Substantia nigra (tissue), 51 donors: ENCODE measurements at places on chromosomes 7 and 10.

GRCh38 chr7:6636741-6637543 is at the start of gene ZNF316:
TSS of gene ZNF316 (plus strand) at chr7:6637318. CDS start at chr7:6642410, 5,092 bp downstream.
- peak; percentile 68 for DNase-seq

- DNase-seq, result no peak
Measured at GRCh38 chr10:126565441-126565840, 105.1 kb downstream of the C10orf90 start.

DNA sequence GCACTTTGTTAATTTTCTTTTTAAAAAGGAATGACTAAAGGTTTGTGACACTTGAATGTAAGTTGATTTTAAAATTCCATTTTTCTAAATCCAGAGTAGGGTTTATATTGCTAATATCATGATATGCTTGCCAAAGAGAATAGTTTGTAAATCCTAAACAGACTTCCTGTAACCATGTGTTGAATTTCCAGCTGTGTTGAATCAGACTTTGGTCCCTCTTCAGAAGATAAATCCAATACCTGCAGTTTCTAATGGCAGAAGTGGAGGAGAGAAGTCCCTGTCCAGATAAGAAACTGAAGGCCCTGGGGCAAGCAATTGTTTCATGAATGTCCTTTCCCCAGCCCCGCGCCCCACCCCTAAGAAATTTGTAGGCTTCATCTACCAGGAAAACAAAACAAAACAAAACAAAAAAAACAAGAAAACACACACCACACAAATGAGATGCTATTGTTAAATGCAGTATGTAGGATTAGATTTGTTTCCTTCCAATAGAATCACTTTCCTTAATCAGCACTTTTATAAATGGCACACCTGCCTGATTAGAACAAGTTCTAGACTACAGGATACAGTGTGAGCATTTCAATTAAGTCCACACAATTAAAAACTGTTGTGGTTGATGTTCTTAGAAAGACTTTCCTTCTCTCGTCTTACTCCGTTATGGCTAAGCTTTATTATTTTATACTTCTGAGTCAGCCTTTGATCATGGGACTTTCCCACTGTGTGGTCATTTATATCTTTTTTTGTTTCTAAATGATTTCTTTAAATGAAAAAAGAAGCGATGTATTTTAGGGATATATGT is 122.8 kb downstream of the KAT6B start:
- no peak for DNase-seq

DNA sequence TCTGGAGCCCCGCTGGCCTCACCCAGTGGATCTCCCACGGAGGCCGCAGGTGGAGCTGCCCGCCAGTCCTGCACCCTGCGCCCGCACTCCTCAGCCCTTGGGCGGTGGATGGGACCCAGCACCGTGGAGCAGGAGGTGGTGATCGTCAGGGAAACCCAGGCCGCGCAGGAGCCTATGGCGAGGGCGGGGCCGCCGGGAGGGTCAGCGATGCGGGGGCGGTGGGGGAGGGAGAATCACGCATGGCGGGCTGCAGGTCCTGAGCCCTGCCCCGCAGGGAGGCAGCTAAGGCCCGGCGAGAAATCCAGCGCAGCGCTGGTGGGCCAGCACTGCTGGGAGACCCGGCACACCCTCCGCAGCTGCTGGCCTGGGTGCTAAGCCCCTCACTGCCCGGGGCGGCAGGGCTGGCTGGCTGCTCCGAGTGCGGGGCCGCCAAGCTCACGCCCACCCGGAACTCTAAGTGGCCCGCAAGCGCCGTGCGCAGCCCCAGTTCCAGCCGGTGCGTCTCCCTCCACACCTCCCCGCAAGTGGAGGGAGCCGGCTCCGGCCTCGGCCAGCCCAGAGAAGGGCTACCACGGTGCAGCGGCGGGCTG is 524.8 kb upstream of the TPK1 start:
- DNase-seq, result no peak

DNA sequence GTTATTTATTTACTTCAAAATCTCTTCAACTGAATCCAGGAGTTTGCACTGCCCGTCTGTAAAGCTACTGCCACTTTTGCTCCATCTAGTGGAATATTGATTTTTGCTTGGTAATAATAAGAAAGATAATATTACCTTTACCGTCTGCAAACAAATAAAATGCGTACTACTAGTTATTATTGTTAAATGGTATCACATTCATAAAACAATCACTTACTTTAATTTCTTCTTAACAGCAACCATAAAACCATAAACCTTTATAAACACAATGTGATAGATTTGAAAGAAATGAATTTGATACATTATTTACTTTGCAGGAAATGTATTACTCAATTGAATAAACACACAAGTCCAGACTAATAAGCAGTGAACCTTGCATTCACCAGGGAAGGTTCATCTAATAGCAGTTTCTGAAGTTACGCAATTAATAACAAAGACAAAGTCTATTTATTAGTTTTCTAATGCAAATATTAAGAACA is 6.4 kb downstream of the AGMO start:
- no peak for DNase-seq

DNA sequence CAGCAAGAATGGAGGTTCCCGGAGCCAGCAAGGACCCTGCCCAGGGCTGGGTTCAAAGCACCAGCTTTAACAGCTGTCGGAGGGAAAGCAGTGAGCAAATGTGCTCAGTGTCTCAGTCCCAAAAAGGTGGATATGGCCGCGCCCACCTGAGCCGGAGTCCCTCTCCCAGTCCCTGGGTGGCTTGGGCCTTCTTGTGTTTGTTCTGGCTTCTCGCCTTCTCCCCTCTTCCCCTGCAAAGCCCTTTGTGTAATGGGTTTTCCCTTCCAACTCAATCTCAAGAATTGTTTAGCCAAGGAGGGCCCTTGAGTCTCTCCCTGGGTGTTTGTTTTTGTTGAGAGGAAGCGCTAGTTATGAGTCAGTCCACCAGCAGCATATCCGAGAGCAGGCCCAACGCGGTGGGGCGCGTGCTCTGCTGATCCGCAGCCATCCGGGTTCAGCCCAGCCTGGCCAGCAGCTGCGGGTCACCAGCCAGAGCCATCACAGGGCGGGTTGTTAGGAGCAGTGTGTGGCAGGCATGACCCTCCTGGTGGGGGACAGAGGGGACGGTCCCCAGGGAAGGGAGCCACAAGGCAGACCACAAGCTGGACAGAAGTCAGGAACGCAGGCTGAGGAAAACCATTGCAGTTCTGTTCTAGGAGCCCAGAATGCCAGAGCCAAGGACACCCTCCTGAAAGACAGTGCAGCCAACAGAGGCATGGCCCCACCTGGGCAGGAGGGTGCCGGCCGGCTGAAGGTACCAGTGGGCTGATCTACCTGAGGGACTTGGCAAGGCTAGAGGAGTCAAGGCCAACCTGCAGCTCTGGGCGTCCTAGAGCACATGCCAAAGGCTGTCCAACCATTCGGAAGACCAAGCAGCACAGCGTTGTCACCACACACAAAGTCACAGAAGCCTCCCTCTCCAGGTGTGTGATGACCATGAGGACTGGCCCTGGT is 21.3 kb downstream of the CALML3 start:
- DNase-seq, result no peak

- DNase-seq, result no peak
Measured at GRCh38 chr7:155670521-155670920, 26.1 kb downstream of the RBM33 start.

- no peak for DNase-seq
Measured at GRCh38 chr7:77837966-77838365, 39.4 kb downstream of the PHTF2 start.

GRCh38 chr10:117736655-117737054 is 194.1 kb downstream of the EMX2 start:
- no peak for DNase-seq

DNA sequence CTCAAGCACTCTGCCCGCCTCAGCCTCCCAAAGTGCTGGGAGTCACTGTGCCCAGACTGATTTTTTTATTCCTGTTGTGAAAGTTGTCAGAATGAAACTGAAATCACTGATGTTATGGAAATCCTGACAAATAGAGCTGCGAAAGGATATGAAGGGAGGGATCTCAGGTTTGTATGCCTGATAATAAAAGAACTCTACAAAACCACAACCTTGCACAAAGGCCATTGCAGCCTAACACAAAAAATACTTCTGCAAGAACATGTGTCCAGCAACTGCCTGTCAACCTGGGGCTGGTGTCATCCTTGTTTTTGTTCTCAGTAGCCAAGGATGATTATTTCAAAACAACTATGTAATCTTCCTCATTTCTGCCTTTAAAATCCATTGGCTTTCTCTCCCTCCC is 126.1 kb downstream of the NEBL start:
- no peak for DNase-seq

- DNase-seq, result no peak
Measured at GRCh38 chr10:19922236-19922963, 106.2 kb downstream of the PLXDC2 start.

DNA sequence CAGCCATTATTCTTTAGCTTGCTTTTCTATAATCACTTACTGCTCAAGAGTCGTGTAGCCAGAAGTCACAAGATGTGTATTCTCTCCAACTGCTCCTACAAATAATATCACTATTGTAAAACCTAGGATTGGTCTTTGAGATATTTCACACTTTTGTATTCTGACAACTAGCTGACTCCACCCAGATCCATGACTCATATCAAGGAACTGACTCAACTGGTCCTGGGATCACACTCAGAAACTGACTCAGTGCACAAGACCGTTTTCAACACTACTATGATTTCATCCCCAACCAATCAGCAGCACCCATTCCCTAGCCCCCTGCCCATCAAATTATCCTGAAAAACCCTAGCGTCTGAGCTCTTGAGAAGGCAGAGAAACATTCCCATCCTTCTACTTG is 56.5 kb upstream of the ORC5 start:
- no peak for DNase-seq

DNA sequence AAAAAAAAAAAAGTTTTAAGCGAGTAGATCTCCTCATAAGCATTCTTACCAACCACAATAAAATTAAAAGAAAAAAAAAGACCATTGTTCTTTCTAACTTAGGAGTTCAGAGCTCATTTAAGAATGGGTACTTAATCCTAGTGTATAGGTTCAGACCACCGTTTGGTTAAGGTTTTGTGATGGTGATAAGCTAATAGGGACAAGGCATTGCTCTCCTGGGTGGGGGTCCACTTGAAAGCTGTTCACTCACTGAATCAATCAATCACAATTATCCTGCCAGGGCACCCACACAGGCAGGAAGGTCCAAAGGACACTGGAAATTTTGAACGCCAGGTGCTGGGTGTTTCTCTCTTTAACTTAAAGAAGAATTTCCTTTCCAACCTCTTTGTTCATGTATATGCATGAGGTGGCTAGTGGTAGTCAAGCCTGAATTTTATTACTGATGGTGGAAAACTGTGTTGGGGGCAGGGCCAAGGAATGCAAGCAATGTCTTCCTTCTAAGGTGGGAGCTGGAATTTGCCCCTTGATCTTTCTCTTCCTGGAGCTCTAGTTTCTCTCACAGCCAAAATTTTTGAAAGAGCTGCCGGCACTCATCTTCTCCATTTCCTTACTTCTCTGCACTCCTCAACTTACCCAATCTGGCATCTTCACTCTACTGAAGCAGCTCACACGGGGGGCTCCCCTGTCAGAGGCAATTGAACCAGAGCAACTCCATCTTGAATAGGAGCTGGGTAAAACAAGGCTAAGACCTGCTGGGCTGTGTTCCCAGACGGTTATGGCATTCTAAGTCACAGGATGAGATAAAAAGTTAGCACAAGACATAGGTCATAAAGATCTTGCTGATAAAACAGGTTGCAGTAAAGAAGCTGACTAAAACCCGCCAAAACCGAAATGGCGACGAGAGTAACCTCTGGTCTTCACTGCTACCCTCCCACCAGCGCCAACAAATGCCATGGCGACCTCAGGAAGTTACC is 7.5 kb upstream of the FAM131B start:
- no peak for DNase-seq

DNA sequence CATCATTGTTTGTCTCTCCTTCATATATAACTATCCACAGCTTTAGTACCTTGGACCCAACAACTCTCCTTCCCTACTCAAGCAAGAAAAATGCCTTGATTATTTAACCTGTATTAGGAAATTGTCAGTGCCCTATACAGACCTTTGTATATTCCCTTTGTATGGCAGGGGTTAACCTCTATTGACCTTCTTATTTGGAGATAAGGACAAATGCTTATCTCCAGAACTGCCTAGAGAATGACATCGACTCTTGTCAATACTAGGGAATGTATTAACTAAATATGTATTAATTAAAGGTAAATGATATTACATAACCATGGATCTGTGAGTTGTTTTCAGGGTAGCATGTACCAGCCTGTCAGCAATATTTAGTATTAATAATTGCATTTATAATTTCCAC is 10.4 kb upstream of the AKR1D1 start:
- no peak for DNase-seq

GRCh38 chr7:120407010-120407409 is 134.0 kb downstream of the KCND2 start:
- no peak for DNase-seq

- no peak for DNase-seq
Measured at GRCh38 chr7:25216837-25217236, 11.4 kb downstream of the NPVF start.

DNA sequence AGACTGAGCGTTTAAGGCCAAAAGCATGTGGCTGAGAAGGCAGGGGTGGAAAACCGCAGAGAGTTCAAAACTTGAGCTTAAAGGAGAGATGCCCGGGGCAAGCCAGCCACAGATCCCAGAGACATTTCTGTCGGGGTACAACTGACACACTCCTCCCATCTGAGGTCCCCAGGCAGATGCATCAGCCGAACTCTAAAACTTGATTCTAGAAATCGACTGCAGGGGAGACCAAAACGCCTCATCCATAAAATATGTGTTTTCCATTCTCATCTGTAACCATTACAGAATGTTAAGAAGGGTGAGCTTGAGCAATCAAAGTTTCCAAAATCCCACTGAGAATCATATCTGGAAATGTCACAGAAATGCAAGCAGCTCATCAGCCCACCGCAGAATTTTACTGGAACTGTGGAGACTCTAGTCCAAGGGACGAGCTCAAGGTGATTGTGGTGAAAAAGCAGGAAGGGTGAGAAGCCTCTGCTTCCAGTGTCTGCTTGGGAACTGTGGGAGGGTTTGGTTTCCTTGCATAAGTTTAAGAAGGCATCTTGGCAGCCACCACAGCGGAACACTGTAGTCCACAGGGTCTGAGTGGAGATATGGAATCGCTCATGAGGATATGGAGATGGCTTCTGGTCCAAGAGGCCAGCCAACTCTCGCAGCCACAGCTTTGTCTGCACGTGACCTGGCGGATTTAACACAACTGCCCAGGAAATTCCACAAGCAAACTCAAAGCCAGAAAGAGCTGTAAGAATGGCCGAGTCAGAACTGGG is 249.2 kb downstream of the SFMBT2 start:
- no peak for DNase-seq

- DNase-seq, result no peak
Measured at GRCh38 chr10:65847436-65848230, 1078.2 kb upstream of the LRRTM3 start.

DNA sequence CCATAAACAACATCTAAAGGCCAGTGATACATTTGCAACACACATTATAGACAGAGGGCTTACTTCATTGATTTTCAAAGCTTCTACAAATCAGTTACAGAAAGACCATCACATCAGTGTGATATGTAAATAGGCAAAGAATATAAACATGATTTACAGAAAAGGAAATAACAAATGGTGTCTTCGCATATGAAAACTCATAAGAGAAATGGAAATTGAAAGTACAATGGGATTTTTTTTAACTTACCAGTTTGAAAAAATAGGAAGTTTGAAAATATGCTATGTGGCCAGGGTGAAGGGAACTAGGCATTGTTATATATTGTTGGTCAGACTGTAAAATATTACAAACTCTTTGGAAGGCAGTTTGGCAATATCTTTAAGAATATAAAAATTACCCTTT is 27.3 kb downstream of the SEC23IP start:
- DNase-seq, result no peak

GRCh38 chr7:18655506-18655905 is 160.0 kb downstream of the HDAC9 start:
- DNase-seq, result no peak
